ENCODE measurements at places on chromosomes 2 and 18. TPM values are rescaled to one million over a fixed set of nuclear protein-coding genes. Genes with fewer than 3 reads are reported as not detected.

Gene CHRNG
- not detected for total RNA-seq

Gene ELOA2
- total RNA-seq, result not detected

Gene PIEZO2
- total RNA-seq, result not detected

Gene ALK
- total RNA-seq, result not detected

Gene CPS1
- 19.2 TPM for total RNA-seq

Gene ANKRD30BL
- total RNA-seq, result not detected

Data from foreskin keratinocyte (primary cell).